ENCODE measurements at places on chromosomes 6 and 20.

GRCh38 chr6:40347571-40348011 lies 239.6 kb downstream of the LRFN2 start:
- no peak for DNase-seq

GRCh38 chr6:139753198-139753861 lies 378.9 kb upstream of the CITED2 start:
- no peak for DNase-seq

GRCh38 chr6:145948328-145948727 lies 15.8 kb downstream of the SHPRH start:
- no peak for DNase-seq

DNA sequence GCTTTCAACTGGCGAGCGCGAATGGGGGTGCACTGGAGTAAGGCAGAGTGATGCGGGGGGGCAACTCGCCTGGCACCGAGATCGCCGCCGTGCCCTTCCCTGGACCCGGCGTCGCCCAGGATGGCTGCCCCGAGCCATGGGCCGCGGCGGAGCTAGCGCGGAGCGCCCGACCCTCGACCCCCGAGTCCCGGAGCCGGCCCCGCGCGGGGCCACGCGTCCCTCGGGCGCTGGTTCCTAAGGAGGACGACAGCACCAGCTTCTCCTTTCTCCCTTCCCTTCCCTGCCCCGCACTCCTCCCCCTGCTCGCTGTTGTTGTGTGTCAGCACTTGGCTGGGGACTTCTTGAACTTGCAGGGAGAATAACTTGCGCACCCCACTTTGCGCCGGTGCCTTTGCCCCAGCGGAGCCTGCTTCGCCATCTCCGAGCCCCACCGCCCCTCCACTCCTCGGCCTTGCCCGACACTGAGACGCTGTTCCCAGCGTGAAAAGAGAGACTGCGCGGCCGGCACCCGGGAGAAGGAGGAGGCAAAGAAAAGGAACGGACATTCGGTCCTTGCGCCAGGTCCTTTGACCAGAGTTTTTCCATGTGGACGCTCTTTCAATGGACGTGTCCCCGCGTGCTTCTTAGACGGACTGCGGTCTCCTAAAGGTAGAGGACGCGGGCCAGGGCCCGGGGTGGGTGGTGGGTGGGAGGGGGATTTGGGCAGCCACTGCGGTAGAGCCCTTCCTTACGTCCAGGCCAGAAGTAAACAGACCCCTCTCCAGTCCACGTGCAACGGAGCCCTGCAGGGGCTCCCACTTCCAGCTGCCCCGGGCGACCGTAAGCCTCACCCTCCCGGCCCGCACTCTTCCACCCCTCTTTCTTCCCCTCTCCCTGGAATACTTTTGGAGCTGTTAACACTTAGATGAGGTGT lies 998 bp downstream of the BMP2 start:
- no peak for DNase-seq

DNA sequence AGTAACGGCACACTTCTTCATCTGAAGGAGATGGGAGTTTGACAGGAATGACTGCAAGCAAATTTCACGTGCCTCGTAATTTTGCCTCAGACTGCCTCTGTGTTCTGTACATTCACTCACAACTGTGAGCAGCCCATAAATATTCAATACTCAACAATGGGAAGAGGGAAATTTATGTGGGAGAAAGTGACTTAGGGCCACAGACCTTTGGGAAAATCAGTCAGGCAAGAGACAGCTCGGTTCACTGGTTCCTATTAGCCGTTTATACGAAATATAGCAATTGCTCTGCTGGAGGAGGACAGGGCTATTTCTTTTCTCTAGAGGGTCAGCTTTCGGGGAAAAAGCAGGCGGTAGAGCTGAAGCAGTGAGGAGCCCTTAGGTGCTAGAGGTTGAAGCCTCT lies 28.0 kb downstream of the OPN5 start:
- DNase-seq: no peak

- DNase-seq: no peak
Observed at GRCh38 chr6:108650781-108651180, 90.1 kb downstream of the FOXO3 start.

GRCh38 chr20:43837856-43838702 lies 76.6 kb upstream of the TOX2 start:
- DNase-seq: no peak

DNA sequence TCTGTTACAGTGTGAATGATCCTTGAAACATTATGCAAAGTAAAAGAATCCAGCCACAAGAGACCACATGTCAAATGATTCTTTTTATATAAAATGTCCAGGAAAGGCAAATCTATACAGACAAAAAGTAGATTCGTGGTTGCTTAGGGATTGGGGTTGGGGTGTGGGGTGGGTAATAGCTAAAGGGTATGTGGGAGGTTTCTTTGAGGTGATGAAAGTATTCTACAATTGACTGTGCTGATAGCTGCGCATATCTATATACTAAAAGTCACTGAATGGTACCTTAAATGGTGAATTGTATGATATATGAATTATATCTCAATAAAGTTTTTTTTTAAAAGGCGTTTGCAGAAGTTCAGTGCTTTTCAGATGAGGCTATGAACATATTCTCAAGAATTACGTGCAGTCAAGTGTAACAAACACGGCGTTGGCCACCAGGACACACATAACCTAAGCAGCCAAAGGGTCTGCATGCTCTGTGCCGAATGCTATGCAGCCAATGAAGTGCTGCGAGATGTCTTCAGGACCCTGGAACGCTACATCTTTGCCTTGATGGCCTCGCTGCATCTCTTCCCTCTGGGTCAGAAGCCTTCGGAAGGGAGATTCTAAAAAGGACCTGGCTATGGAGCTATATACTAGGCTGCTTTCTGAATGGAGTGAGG lies 96.9 kb downstream of the SCML4 start:
- no peak for DNase-seq

Data from stimulated activated CD4-positive, alpha-beta T cell treated with anti-CD3 and anti-CD28 coated beads, Interleukin-4, amount 100 ng/mL, for 1 hour (primary cell).